Naive thymus-derived CD4-positive, alpha-beta T cell (primary cell): ENCODE measurements at places on chromosomes 13 and 19. TPM values are rescaled to one million over a fixed set of nuclear protein-coding genes. Genes with fewer than 3 reads are reported as not detected.

GRCh38 chr13:106491928-106492587, 43.4 kb downstream of the EFNB2 start:
- DNase-seq = no peak

- DNase-seq = no peak
Observed at GRCh38 chr19:42335971-42336370, 10.5 kb downstream of the MEGF8 start.

DNA sequence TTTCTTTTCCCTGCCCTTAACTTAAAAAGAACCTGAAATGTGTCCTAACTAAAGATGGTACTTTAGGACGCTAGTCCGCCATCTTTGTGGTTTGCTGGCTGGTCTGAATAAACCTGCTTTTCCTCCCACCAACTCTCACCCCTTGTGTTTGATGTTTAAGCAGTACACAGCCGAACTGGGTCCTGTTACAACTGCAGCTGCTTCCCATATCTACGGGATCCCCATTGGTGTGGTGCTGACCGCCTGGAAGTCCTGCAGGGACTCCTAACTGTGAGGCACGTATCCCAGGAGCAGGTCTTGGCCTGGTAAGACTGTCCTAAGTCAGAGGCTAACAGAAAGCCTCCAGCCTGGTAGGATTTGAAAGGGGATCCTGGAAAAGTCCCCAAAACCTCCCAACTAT, 40.9 kb upstream of the VSTM2B start:
- DNase-seq = no peak

DNA sequence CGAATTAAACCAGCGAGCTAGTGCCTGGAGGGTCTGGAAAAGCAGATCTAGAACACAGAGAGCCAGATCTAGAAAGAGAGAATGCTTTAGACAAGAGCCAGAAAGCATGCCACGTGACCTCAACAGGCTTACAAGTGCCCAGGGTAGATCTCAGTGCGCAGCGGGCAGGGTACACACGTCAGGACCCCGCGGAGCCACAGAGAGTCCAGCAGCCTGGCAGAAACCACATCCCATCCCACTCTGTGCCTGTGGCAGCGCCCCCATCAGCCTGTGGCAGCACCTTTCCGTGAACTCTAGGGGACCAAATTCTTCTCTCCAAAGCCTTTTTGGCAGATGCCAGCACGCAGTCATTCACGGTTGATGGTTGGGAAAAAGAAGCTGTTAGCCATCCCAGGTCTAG, 5.9 kb downstream of the ARHGEF1 start:
- peak; percentile 44 for DNase-seq

- no peak for DNase-seq
Observed at GRCh38 chr13:74687442-74688182, 553.4 kb upstream of the KLF12 start.

DNA sequence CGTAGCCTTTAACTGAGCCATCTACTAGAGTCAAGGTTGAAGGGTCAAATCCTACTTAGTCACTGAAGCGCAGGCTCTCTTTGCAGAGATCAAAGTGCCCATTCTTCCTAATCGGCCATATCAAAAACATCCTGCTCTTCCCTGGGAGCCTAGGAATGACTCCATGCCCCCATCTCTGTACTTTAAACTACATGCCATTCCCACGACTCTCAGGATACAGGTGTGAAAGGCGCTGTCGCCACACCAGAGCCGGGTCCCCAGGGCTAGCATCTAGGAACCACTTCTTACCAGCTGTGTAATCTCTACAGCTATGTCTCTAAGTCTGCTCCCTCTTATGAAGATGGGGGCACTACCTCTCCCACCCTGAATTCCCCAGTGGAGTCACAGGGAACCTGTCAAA, 22.3 kb downstream of the IRS2 start:
- no peak for DNase-seq

DNA sequence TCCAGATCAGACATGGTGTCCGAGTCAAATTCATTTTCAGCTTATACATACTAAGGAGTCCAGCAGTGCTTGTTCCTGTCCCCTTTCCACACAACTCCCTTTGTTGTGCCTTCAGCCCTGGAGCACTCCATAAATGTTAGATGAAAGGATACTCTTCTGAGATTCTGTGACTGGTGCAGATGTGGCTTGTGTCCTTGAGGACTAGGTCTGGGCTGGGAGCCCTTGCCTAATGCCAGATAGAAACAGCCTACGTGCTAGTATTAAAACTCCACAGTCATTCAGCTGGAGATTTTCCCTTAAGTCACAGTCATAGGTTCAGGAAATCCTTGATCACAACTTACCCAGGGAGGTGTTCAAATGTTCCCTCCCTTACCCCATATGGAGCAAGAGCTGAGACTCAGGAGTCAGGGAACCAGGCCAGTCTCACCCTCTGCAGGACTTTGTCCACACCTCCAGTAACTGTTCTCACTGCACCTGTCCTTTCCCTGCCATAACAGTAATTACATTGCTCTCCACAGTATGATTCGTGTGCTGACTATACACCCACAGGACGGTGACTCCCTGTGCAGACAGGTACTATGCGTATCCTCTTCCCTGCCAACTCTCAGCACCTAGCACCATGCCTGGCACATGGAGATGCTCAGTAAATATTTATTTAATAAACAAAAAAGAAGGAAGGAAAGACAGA, 15.5 kb upstream of the SERPINE3 start:
- DNase-seq = no peak

GRCh38 chr13:46544811-46545210, 8.2 kb upstream of the LRCH1 start:
- DNase-seq = no peak

DNA sequence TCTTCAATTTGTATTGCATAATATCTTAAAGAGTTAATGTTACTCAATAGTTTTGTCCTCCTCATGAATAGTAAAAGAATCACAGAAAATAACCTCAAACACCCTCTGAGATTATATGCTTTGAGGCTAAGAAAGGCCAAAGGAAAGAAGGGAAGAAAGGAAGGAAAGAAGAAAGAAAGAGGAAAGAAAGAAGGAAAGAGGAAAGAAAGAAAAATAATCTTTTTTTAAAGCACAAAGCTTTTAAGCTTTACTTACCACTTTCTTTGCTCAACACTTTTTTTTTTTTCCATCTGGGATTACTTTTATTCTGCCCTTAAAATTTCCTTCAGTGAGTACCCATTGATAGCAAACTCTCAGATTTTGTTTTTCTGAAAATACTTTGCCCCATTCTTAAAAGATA, 369.1 kb downstream of the FGF9 start:
- DNase-seq = no peak

The CBY2 gene
- polyA plus RNA-seq = not detected

The BSPH1 gene
- polyA plus RNA-seq = not detected

The SAFB2 gene
- 28.5 TPM for polyA plus RNA-seq
